ENCODE measurements at places on chromosomes 3 and 15.

DNA sequence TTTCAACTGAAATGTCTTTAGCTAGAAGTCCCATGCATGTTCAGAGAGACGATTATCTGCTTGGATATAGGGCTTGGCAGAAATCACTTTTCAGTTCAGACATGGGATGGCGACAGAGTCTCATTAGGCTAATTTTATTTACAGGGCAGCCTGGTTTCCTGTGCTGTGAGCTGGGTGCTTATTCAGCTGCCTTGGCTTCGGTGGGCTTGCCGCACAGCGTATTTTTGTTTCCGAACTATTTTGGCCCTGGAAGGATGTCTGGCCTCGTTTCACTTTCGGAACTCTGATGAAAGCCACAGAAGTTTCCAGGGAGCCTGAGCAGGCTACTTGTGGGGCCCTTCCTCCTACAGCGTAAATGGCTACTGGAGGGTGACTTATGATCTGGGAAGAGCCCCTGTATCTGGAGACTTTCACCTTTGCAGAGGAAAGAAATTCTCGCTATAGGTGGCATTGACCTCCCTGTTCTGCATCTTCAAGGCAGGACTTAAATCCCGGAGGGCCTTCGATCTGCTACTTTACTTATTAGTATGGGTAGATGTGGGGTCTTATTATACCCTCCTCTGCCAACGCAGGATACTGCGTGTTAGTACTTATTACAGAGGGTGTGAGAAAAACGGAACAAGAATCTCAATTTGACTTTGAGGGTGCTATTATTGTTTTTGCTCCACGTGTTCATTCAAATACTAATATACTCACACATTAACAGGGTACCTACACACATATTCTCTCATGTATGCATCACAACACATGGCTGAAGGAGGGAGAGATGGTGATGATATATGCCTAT, 364.0 kb upstream of the RBMS3 start:
- no peak for DNase-seq

DNA sequence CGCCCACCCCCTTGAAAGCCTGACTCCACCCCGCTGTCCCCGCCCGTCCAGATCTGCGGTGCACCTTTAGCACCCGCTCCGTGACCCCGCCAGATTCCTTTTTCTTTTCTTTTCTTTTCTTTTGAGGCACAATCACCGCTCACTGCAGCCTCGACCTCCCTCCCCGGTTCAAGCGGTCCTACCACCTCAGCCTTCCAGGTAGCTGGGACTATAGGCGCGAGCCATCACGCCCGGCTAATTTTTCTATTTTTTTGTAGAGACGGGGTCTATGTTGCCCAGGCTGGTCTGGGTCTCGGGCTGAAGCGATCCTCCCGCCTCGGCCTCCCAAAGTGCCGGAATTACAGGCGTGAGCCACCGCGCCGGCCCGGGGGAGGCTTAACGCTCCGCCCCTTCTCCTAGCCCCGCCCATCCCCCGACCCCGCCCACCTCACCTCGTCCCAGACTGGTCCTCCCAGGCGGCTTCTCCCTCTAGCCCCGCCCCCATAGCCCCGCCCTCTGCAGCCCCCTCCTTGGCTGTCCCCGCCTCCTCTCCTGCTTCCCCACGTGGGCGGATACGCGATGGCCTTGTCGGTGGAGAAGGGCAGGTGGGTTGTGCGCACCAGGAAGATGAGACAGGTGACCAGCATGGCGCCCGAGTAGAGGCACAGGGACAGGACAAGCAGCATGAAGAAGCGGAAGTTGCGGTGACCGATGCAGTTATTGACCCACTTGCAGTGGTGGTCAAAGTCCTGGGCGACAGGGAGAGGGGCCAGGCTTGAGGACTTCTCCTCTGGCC, 3.2 kb downstream of the ZDHHC19 start:
- DNase-seq, result no peak

GRCh38 chr15:63082366-63082765, 39.3 kb upstream of the LACTB start:
- no peak for DNase-seq

DNA sequence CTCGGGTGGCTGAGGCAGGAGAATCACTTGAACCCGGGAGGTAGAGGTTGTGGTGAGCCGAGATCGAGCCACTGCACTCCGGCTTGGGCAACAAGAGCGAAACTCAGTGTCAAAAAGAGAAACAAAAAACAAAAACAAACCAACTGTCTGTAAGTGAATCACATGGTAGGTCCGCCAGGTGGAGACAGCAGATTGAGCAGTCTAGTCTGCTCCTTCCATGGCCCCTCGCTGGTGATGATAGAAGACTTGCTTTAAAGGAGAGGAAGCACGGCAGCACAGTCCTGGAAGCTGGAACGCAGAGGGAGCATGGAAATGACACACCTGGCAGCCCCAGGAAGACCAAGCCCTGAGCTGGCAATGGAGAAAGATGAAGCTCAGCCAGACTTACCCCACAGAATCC, 31.4 kb upstream of the MGLL start:
- DNase-seq, result no peak

- no peak for DNase-seq
Measured at GRCh38 chr3:54861248-54862067, 66.4 kb downstream of the LRTM1 start.

DNA sequence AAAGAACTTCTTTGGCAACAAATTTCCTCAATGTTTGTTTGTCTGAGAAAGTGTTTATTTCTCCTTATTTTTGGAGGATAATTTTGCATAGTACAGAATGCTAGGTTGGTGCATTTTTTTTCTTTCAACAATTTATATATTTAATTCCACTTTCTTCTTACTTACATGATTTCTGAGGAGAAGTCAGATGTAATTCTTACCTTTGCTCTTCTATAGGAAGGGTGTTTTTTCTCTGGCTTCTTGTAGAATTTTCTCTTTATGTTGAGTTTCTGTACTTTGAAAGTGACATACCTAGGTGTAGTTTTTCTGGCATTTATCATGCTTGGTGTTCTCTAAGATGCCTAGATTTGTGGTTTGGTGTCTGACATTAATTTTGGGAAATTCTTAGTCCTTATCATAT, 34.8 kb upstream of the PCOLCE2 start:
- DNase-seq, result no peak

DNA sequence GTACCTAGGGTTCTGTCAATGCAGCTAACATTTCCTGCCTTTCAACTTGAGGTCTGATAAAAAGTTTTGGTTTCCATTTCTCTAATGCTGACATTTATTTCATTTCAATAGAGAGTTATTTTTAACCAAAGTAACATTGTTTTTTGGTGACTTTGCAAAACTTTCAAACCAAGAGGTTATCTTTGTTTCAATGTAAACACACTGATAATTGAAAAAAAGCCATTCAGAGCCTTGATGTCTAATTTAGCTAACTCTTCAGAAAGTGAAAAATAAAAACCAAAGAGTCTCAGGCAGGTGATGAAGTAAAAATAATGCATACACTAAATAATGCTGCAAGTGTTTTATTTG, 9.6 kb upstream of the TIPARP start:
- no peak for DNase-seq

- DNase-seq, result no peak
Measured at GRCh38 chr3:77169823-77170222, 129.9 kb downstream of the ROBO2 start.

- DNase-seq, result no peak
Measured at GRCh38 chr15:89647191-89647851, 7.9 kb downstream of the KIF7 start.

Data from fibroblast of skin of left biceps (primary cell).